Naive thymus-derived CD4-positive, alpha-beta T cell (primary cell): ENCODE measurements at places on chromosomes 7 and 10. TPM values are rescaled to one million over a fixed set of nuclear protein-coding genes. Genes with fewer than 3 reads are reported as not detected.

GJD4 gene
- not detected for polyA plus RNA-seq

LOXL4 gene
- not detected for polyA plus RNA-seq

DNA sequence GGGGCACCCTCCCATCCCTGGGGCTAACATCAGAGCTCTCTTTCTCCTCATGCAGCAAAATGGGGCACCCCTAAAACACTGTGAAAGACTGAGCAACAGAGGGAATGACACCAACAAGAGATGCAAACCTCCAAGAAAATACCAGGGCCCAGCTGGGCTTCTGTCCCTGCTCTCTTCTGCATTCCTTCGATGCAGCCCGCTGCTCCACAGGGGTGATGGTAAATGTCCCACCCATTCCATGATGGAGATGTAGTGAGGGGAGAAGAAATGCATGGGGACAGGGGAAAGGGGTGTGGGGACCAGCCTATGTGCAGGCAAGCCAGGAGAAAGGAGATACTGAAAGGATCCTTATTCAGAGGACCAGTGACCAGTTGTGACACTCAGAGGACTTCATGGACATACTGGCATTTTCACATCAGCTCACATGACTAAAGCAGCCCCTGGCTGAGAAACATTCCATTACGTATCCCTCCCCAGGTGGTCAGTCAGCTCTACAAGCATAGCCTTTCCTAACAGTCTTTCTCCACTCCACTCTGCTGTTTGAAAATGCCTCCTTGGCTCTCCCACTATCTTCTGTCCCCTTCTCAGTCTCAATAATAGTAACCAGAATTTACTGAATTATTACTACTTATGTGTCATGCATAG is 13.3 kb downstream of the SORBS1 start:
- H3K4me1 ChIP-seq = no peaks in the 10 kb centered on the region
- H3K4me3 ChIP-seq = no peak overlapping the region
- no peak for DNase-seq
- no peaks in the 10 kb centered on the region for H3K27me3 ChIP-seq
- H3K27ac ChIP-seq = no peak overlapping the region

DNA sequence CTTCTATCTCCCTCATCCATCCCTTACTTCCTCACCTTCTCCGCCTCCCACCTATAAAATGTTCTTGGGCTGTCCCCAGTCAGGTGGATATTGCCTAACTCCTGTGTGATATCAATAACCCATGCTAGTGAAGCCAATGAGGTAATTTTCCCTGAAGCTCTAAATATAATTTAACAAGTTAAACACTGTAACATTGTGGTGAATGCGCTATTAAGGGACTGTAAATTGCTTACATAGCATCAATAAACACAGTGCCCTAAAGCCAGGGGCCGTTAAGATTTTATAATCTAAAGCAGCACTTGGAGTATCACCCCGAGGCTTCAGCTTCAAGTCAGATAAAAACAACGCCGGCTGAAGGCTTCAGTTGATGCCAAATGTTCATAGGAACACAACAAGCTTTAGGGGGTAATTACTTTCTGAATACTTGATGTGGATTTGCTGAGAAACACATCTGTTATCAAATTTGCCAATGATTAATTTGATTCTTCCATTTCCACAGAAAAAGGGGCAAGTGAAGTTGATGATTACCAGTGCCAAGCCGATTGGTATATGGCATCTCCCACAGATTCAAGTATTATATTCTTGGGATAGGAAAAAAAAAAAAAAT is 138.4 kb downstream of the CREB5 start:
- no peak for DNase-seq
- H3K4me1 ChIP-seq = no peaks in the 10 kb centered on the region
- H3K36me3 ChIP-seq = no peaks in the 10 kb centered on the region

DNA sequence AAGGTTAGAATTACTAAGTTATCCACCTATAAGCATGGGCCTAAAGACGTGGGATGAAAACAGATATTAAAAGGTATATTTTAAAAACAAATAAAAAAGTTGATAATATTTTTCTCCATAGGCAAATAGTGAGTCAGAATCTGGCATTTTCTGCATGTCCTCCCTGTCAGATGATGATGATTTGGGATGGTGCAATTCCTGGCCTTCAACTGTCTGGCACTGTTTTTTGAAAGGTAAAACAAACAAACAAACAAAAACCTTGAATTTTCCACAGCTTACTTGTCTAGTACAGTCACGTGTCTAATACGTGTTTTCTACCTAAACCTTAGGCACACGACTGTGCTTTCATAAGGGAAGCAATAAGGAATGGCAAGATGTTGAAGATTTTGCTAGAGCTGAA is 17.4 kb downstream of the HBP1 start:
- peaks cover 27% of the 10 kb centered on the region for H3K36me3 ChIP-seq
- DNase-seq = no peak
- H3K27ac ChIP-seq = no peak overlapping the region
- H3K4me1 ChIP-seq = no peaks in the 10 kb centered on the region
